ENCODE measurements at places on chromosomes 5 and 9. TPM values are rescaled to one million over a fixed set of nuclear protein-coding genes. Genes with fewer than 3 reads are reported as not detected.

DNA sequence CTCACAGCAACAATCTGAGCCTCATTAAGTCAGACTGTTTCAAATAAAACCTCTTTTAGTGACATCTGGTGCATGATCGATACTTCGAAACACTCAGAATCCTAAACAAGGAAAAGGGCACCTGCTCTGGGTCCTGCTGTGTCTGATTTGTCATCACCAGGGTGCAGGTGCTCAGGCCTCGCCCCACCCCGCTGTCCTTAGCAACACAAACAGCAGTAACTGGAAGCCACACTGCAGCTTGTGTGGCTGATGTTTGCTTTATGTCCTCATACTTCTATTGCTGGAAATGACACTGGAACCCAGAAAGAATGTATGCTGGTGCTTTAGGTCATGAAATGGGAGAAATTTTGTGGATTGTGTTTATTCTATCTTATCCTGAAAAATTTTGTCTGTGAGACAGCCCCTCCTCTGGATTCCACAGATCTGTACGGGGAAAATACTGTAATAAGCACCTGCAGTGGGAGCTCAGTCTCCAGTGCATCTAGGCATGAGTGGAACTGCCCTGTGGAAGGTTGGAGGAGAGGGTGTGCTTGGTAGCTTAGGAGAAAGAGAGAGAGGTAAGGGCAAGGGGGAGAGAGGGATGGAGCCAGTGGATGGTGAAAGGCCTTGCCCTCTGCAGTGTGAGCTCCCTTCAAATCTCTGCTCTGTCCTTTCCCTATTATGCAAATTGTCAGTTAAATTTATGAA is 284.2 kb downstream of the SMARCA2 start:
- DNase-seq = no peak

The CKMT2 gene
- total RNA-seq = not detected

- DNase-seq = no peak
These were observed 117.0 kb downstream of the SSBP2 start for GRCh38 chr5:81633891-81634290.

- DNase-seq = no peak
These were observed 22.4 kb upstream of the CORO2A start for GRCh38 chr9:98214811-98215210.

The BAAT gene
- total RNA-seq = not detected

- DNase-seq = no peak
These were observed 75.8 kb downstream of the GOLPH3 start for GRCh38 chr5:32098291-32098690.
